ENCODE measurements at places on chromosomes 11 and 22. TPM values are rescaled to one million over a fixed set of nuclear protein-coding genes. Genes with fewer than 3 reads are reported as not detected.

The TYR gene
- not detected for total RNA-seq

The PEX26 gene
- 11.9 TPM for total RNA-seq

The OR8D4 gene
- not detected for total RNA-seq

The TRIM51 gene
- not detected for total RNA-seq

The RAB39A gene
- total RNA-seq = 0.83 TPM

The OR10D3 gene
- total RNA-seq = not detected

The BRSK2 gene
- total RNA-seq = 6.8 TPM

The MOV10L1 gene
- not detected for total RNA-seq
